CD4-positive, alpha-beta T cell (primary cell): ENCODE measurements at places on chromosomes 1 and 21.

DNA sequence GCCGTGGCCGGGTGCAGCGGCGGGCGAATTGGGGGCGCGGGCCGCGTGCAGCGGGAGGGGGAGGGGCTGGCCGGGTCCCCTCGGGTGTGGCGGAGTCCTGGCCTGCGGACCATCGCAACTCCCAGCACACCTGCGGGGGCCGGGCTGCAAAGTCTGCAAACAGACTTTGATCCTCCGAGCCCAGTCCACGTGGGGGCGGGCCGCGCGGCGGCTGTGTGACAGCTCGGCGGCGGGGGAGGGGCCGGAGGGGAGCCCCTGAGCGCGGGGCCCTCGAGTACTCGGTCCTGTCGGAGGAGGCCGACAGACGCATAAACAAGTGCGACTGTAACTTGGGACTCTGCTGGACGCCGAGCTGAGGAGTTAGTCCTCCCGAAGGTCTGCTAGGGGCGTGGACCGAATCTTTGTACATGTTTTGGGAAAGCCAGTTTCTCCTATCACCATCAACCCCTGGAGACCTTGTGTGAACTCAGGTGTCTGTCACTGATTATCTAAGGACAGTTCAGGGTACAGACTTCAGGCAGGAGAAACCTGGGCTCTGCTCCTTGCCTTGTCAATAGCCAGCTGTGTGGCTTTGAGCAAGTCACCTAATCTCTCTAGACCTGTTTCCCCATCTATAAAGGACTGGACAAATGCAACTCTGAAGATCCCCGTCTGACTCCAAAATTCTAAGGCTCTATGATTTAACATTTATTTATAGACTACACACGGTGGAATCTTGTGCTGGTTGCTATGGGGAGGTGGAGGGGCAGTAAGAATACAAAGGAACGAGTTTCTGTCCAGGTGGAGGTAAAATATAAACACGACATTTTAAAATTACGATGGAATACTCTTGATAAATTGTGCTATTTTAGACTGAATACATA lies 710 bp upstream of the SLC30A1 start:
- peaks cover 9% of the 10 kb centered on the region for H3K36me3 ChIP-seq
- no peaks in the 10 kb centered on the region for H3K27me3 ChIP-seq
- H3K4me3 ChIP-seq, result peak overlapping the region; percentile 96
- no peak overlapping the region for H3K27ac ChIP-seq
- peaks cover 19% of the 10 kb centered on the region for H3K4me1 ChIP-seq
- DNase-seq, result peak; percentile 87

GRCh38 chr1:54518489-54518888 lies 29.5 kb upstream of the ACOT11 start:
- H3K4me3 ChIP-seq, result no peak overlapping the region
- H3K4me1 ChIP-seq, result no peaks in the 10 kb centered on the region
- no peak for DNase-seq
- no peaks in the 10 kb centered on the region for H3K36me3 ChIP-seq
- no peaks in the 10 kb centered on the region for H3K27me3 ChIP-seq
- H3K27ac ChIP-seq, result no peak overlapping the region

GRCh38 chr1:27161594-27161993 lies 6.7 kb upstream of the SLC9A1 start:
- H3K36me3 ChIP-seq, result no peaks in the 10 kb centered on the region
- peaks cover 12% of the 10 kb centered on the region for H3K4me1 ChIP-seq
- H3K27me3 ChIP-seq, result no peaks in the 10 kb centered on the region

GRCh38 chr1:80221319-80221718 lies 1214.8 kb upstream of the ADGRL4 start:
- no peak for DNase-seq
- no peak overlapping the region for H3K4me3 ChIP-seq
- H3K4me1 ChIP-seq, result no peaks in the 10 kb centered on the region

DNA sequence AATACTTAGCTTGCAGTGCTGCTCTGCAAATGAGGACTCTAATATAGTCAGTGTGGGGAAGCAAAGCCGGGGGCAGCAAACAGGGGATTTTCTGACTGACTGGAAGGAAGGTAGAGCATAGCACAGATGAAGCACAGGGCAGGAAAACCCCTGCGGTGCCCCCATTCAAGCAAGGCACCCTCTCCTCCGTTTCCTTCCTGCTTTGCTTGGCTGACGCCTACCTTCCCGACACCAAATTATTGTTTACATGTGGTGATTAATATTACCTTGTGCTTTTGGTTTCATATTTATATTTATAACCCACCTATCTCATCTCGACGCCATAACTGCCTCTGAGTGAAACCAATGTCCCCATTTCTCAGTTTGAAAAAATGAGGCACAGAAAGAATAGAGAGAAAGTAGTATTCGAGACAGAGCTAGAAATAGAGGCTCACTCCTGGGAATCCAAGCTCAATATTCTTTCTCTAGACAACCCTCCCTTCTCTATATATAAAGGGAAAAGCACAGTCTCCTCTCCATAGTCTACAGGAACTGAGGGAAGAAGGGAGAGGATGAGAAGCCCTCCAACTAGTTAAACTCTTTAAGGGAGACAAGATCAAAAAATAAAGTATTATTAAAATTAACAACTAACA lies 41.3 kb downstream of the PIK3C2B start:
- H3K36me3 ChIP-seq, result peaks cover 41% of the 10 kb centered on the region
- H3K27me3 ChIP-seq, result no peaks in the 10 kb centered on the region
- DNase-seq, result peak; percentile 68

GRCh38 chr1:46429436-46429835 lies 35.3 kb downstream of the FAAH start:
- H3K27me3 ChIP-seq, result peaks cover under 1% of the 10 kb centered on the region
- no peak overlapping the region for H3K27ac ChIP-seq
- no peaks in the 10 kb centered on the region for H3K4me1 ChIP-seq
- no peak for DNase-seq
- no peak overlapping the region for H3K4me3 ChIP-seq
- no peaks in the 10 kb centered on the region for H3K36me3 ChIP-seq

GRCh38 chr1:12447307-12447706 lies 170.7 kb downstream of the DHRS3 start:
- no peaks in the 10 kb centered on the region for H3K27me3 ChIP-seq
- peaks cover 6% of the 10 kb centered on the region for H3K36me3 ChIP-seq
- H3K4me3 ChIP-seq, result no peak overlapping the region
- DNase-seq, result no peak
- H3K4me1 ChIP-seq, result peaks cover 45% of the 10 kb centered on the region

GRCh38 chr1:17731460-17731859 lies 23.7 kb upstream of the ACTL8 start:
- H3K4me1 ChIP-seq, result no peaks in the 10 kb centered on the region
- no peaks in the 10 kb centered on the region for H3K36me3 ChIP-seq
- no peak for DNase-seq
- H3K27ac ChIP-seq, result no peak overlapping the region

DNA sequence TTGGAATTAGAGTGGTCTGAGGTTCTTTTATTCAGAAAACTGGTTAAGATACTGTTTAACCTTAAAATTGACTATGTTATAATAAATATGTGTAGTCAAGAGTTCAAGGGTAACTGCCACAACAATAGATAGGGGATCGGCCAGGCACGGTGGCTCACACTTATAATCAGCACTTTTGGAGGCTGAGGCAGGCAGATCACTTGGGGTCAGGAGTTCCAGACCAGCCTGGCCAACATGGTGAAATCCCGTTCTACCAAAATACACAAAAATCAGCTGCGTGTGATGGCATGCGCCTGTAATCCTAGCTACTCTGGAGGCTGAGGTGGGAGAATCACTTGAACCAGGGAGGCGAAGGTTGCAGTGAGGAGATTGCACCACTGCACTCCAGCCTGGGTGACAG lies 39.5 kb downstream of the PDC start:
- no peak overlapping the region for H3K27ac ChIP-seq
- no peak for DNase-seq
- no peaks in the 10 kb centered on the region for H3K27me3 ChIP-seq
- no peaks in the 10 kb centered on the region for H3K4me1 ChIP-seq
- H3K36me3 ChIP-seq, result peaks cover 14% of the 10 kb centered on the region

DNA sequence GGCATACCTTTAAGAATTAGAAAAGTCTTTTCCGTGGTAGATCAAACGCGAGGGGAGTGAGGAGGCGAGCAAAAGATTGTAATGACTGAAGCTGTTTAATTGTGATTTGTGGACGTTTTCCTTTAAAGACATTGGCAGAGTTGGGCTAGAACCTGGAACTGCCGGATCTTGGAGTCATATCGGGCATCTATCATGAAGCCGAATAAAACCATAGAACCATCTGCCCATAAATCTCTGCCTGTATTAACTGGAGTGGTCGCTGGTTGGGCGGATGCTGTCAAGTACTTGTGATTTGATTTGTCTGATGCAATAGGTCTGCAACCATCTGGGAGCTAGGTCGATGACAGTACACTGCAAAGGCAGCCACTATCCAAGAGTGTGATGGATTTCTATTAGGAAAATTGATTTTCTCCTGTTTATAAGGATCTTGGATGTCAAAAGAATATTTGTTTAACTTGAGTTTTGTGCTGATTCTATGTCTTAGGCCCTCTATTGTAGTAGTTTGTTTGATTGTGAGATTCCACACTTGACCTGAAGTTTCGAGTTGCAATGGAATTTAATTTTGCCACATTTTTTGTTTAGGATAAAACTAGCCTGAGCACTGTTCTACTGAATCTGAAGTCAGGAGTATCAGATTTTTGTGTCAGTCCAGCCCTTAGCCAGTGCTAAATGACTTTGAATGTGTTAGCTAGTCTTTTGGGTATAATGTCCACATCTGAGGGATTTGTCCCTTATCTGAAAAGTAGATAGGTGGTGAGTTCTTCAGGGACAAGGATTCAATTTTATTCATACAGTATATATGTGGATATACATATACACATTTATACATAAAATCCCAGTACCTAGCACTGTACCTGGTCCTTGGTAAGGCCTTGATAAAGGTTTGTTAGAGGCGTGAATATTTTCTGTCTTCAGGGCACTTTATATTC lies 1.2 kb downstream of the SARS1 start:
- no peaks in the 10 kb centered on the region for H3K27me3 ChIP-seq
- peak overlapping the region; percentile 81 for H3K4me3 ChIP-seq
- peaks cover 33% of the 10 kb centered on the region for H3K4me1 ChIP-seq
- peak overlapping the region; percentile 73 for H3K27ac ChIP-seq
- peak; percentile 10 for DNase-seq
